Cardiac muscle cell (in vitro differentiated cells and primary cell): ENCODE measurements at places on chromosomes 3 and 15.
A peak's percentile ranks its signal among the peaks of the same experiment; 100 is the strongest.

DNA sequence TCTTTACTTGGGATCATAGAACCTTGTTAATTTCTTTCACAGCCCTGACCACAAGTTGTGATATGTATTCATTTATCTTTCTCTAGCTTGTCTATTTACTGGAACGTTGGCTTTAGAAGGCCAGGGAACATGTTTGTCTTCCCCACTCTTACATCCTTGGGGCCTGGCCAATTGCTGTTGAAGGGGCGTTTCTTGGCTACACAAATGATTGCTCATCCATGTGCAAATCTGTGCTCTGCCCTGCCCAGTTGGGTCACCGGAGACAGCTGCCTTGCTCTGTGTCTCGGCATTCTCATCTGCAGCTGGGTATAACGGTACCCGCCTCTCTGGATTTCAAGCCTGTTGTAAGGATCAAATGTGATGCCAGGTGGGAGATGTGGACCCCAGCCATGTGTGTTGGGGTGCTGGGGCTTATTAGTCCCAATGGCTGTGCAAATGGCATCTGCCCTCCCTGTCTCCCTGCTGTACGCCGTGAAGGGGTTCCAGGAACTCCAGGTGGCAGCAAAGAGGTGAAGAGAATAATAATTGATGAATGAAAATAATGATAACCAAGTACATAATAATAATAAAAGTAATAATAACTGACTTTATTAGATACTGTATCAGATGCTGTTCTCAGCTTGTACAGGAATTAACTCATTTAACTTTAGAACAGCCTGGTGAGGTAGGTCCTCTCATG lies 24.0 kb upstream of the TLE3 start:
- peak; percentile 98 for DNase-seq

DNA sequence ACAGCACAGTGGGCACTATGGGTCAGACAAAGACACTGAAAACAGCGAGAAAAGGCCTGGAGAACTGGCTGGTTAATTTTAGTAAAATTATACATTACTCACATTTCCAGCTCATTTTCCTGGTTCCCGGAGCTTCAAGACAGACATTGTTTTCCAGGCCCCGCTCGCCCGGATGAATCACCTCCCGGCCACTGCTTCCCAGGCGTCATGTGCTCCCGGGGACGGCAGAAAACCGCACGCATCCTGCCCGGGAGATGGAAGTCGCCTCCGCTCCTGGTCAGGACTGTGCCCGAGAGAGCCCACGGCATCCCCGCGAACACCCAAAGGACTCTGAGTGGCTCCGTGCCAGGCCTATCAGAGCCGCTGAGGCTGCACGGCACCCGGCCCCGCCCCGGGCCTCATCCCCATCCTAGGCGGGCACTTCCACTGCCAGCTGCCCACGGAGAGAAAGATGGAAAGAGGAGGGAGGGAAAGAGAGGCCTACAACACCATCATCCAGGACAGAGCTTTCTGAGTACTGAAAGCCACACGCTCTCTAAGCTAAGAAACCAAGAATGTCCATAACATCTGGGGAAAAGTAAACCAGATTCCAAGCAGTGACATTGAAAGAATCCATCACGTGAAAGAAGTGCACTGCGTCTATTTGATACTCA lies 75.1 kb downstream of the VGLL4 start:
- DNase-seq, result no peak

GRCh38 chr3:23573827-23574226 lies 231.9 kb upstream of the UBE2E1 start:
- DNase-seq, result no peak

DNA sequence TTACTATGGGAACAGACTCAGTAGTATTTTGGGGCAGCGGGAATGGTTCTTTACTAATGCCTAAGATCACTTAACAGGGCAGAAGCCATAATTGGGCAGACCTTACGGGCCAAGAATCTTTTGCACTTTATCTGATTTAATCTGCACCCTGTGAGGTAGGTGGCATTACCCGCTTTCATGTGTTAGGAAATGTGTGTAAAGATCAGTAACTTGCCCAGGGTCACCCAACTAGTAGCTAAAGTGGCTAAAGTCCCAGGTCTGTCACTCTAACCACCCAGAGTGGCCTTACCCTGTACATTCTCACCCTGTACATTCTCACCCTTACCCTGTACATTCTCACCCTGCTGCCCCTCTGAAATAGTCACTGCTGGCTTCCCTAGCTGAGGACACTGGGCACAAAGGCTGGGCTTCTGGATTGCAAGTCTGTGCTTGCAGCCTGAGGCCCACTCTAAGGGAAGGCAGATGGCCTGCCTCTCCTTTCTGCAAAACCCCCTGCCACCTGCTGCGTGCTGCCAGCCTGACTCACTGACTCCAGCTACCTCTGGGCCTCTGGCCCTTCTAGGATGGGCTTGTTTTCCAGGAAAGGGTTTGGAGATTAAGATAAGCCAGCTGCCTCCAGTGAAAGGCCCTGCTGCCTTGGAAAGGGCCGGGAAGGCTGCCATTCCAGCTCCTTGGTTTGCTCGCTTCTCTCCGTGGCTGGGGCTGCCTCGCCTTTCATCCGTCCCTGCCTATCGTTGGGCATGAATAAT lies 37.5 kb upstream of the MYZAP start:
- peak; percentile 50 for DNase-seq
